NCI-H1417 treated with DMSO at 0.1 percent for 48 hours (cell line): ENCODE measurements at places on chromosomes 1 and 21.

GRCh38 chr1:165342587-165342986 is 13.9 kb downstream of the LMX1A start:
- DNase-seq, result no peak

DNA sequence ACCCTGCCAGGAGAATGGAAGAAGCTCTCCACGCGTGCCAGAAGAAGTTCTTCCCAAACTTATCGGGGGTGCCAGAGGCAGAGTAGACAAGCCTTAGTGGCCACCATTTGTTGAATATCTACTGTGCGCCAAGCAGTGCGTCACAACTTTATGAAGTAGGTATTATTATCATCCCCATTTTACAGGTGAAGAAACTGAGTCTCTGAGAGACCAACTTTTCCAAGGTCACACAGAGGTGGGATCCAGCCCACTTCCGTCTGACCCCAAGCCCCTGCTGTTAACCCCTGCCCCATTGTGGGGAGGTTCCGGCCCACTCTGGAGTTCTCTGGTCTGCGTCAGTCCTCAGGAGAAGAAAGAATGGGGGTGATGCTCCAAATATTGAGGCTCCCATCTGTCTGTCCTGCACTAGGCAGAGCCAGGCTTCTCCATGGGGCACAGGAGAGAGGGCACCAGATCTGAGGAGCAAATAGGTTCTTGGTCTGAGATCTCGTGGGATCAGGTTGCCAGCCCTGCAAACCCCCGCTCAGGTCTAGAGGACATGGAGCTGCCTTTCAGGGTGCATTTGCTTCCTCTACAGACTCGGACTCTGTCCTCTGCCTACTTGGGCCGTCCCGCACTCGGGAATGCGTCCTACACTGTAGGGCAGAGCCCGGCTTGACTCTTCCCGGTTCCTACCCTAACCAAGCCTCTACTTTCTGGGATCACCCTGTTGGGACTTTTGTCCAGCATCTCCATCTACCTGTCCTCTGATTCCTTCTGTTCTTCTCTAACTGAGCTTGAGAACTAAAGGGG is 2.1 kb downstream of the CDK18 start:
- no peak for DNase-seq

DNA sequence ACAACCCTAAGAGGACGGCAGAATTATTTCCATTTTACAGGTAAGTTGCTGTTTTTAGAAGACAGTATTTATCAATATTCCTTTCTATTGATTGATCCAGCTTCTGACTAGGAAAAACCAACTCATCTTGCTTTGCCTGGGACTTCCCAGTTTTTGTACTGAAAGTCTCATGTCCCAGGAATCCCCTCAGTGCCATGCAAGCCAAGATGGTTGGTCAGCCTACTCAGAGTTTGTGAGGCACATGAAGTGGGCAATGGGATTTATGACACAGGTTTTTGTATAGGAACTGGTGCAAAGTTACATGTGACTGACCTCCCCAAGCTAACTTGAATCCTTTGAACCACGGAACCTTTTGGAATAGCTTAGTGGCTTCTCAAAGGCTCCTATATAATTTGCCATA is 45.5 kb downstream of the GNG12 start:
- DNase-seq, result no peak

- no peak for DNase-seq
Measured at GRCh38 chr1:88976235-88976634, 16.2 kb downstream of the KYAT3 start.

DNA sequence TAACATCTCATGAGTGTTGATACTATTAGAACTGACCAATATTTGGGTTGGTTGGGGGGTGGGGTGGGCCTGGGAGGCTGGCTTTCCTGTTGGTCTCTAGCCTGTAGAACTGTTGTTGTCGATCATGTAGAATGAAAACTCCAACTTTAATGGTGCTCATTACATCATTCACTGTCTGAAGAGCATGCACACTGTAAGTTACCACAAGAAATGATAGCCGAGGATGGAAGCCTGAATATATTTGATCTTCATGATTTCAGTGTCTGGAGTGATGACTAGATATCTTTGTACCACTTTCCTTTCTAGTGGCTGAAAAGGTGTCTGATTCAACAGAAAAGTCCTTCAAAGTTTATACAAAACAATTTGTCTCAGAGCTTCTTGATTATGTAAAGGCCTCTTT is 123.6 kb downstream of the XCL2 start:
- DNase-seq, result no peak

- DNase-seq, result peak; percentile 42
Measured at GRCh38 chr1:213244664-213245091, 193.6 kb downstream of the RPS6KC1 start.

GRCh38 chr1:191929383-191929782 is 228.9 kb upstream of the RGS18 start:
- DNase-seq, result no peak

GRCh38 chr1:171204296-171204695 is 19.2 kb downstream of the FMO2 start:
- no peak for DNase-seq

DNA sequence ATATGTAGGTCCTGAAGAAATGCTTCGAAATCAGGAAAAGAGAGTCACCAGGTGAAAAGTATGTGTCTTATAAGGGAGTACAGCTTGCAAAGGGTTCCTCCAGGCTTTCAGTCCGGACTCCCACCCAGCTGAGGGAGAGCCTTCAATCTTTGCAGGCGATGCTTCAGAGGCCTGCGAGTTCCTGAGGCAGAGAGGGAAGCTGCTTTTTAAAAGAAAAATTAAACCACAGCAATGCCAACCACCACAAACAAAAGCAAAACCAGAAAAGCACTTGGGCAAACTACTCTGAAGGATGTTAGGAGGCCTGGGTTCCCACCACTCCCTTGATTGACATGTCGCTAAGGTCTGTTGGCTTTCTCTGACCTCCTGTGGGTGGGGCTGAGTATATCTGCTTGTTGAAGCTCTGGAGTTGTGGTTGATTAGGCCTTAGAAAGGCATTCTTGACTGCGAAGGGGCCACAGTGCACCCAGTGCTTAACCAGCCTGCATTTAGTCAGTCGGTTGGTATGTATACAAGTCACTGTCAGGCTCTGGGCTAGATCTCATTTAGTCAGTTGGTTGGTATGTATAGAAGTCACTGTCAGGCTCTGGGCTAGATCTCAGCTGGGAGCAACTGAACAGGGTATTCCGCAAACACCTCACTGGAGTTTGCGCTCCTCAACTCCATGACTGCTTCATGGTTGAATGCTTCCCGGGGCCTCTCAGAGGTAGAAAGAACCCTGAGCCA is 1.2 kb downstream of the NIPAL3 start:
- DNase-seq, result no peak

DNA sequence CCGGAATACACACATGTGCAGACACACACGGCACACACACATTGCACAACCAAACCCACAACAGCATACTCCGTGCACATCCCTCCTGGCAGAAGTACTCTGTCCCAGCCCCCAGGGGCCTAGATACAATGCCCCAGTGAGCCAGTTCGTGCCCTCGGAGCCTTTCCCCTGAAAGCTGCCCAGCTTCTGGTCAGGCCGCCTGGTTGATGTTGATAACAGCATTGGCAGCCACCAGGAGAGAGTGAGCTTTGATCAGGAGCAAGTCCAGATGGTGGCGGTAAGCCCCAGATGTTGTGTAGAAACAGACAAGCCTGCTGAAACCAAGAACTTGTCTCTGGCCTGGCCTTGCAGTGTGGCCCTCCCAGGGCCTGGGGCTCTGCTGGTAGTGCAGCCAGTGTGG is 109.1 kb downstream of the GRIK3 start:
- DNase-seq, result no peak

DNA sequence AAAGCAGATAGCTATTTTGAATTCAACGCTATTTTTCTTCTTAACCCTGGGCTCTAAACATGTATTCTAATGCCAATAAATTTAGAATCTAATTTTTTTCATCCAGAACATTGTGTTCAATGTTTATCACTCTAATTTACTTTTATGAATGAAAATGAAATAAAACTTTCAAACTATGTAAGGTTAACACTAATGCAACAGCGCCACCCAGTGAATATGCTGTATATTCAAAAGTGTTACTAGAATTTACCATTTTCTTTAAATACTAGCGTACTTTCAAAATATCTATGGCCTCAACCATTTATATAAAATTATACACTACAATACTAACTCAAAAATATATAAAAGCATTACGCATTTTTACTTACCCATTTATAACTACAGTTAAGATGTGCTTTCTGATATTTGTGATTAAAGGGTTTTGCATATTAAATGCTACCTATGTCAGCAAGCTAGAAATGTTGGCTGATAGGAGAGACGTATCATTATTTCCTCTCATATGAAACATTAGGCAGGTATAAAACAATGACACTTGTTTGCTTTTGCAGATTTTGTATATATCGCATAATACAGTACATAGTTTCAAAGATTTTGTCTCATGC is 5.9 kb upstream of the NUF2 start:
- DNase-seq, result no peak

GRCh38 chr21:46325073-46325912 is 1.3 kb downstream of the PCNT start:
- DNase-seq, result no peak

DNA sequence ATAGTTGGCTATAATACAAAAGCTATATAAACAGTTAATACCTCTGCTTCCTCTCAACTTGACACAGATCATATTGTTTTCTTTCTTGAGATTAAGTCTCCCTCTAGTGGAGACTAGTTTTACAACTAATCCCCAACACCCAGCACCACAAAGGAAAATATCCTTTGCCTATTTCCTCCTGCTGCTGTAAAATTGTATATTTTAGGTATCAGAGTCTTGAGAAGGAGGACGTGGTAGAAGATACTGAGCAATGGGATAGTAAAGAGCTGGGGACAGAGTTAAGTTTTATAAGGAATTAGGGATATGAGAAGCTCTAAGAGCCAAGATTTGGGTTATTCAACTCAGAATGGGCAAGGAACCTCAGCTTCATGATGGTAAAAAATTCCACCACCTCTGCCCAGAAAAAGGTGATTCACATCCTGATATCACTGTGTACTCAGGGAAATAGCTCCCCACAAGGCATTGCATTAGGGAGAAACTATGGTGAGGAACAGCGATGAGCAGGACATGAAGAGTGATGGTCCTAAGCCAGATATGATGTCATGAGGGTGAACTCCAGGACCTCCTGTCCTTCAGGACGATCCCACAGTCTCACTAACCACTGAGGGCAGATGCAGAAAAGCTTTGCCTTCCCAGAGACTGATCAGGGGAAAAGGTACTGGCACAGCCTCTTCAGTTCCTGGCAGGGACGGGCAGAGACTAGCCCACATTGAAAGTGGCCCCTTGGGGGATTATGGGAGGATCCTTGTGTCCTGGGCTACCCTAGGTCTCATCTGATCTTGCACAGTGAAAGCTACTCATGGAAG is 14.7 kb upstream of the CFAP126 start:
- DNase-seq, result no peak

GRCh38 chr1:242140836-242141235 is 141.9 kb upstream of the MAP1LC3C start:
- DNase-seq, result no peak

- no peak for DNase-seq
Measured at GRCh38 chr1:82185084-82185483, 384.4 kb downstream of the ADGRL2 start.

- no peak for DNase-seq
Measured at GRCh38 chr1:195019385-195019784, 1588.9 kb downstream of the KCNT2 start.
